Cardiac fibroblast (primary cell): ENCODE measurements at places on chromosomes 11 and 22.

DNA sequence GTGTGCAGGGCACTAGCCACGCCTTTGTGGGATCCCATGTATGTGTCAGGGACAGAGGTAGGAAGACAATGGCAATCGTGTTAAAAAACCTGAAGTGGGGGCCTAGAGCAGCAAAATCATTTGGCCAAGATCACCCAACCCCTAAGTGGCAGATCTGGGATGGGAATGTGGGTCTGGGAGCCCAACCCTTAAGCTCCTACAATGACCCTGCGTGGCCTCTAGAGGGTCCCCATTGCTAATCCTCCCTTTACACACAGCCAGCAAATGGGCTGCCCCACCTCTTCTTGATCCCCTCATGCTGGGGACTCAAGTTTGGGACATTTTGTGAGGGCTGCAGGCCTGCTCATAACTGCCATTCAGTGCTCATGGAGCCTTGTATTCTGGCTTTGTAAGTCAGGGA lies 73.2 kb upstream of the SUSD2 start:
- DNase-seq: no peak

GRCh38 chr22:48103126-48103875 lies 1340.9 kb downstream of the TBC1D22A start:
- no peak for DNase-seq

DNA sequence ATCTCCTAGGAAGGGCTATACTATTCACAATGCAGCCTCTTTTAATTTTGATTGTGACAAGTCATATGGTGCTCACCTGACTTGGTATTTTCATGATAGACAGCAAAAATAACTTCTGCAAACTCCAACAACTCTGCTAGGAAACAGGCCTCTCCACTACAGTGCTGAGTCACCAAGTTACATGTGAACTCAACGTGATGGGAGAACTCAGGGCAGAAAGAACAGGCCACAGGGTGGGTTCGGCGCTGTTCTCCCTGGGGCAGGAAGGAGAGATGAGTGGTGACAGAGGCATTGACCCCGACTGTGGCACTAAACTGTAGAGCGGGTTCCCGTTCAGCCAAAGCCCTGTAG lies 76.6 kb upstream of the UCP3 start:
- DNase-seq: no peak

DNA sequence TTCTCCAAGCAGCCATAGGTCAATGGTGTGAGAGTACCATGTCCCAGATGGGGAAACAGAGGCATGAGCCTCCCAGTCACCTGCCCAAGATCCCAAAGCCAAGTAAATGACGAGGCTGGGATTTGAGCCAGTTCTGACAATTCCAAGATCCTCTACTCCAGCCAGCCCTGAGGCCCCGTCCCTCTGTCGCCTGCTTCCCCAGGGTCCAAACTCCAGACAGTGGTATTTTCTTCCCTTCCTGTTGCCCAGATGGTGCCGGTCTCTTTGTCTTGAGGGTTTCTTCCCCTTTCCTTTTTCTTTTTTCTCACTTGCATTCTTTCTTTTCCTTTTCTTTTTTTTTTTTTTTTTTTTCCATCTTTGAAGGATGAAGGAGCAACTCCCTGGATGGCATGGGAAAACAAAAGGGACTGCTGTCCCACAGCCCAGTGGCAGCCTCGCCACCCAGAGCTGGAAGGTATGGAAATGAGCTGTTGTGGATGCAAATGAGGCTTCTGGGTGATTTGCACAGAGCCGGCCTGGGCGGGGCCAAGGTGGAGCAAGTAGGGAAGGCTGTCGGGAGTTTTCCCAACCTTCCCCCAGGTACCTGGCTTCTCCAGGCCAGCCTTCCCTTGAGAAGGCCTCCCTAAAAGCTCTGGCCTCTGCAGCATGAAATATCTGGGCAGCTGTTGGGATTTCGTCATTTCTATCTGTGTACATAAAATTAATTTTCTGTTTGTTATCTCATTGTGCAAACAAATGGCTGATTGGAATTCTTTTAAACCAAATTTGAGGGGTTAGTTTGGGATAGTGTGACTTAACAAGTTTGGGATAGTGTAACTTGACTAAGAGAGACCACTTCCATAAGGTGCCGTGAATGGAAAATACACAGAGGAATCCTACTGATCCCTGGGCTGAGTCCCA lies 146.8 kb downstream of the MN1 start:
- no peak for DNase-seq

GRCh38 chr11:15276621-15277020 lies 161.9 kb downstream of the INSC start:
- DNase-seq: peak; percentile 10

- DNase-seq: peak; percentile 97
Measured at GRCh38 chr11:57072640-57073039, 83.9 kb downstream of the OR5AK2 start.

- peak; percentile 57 for DNase-seq
Measured at GRCh38 chr11:88552379-88553062, 215.0 kb upstream of the CTSC start.

DNA sequence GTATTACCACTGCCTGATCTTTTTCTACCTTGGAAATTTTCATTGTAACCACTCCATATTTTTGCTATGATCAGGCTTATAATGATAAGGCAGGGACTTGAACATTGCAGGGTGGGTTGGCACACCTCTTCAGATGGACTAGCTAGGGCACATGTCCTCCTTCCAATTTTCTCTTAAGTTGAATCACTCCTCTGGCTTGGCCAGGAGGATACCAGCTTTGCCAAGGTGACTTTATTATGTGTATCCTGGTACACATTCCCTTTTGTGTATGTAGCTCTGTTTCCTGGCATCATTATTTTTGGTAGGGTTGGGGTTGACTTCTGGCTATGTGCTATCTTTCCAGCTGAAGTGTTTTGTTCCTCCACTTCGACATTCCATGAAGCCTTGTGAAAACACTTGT lies 8.5 kb upstream of the LDLRAD3 start:
- no peak for DNase-seq

DNA sequence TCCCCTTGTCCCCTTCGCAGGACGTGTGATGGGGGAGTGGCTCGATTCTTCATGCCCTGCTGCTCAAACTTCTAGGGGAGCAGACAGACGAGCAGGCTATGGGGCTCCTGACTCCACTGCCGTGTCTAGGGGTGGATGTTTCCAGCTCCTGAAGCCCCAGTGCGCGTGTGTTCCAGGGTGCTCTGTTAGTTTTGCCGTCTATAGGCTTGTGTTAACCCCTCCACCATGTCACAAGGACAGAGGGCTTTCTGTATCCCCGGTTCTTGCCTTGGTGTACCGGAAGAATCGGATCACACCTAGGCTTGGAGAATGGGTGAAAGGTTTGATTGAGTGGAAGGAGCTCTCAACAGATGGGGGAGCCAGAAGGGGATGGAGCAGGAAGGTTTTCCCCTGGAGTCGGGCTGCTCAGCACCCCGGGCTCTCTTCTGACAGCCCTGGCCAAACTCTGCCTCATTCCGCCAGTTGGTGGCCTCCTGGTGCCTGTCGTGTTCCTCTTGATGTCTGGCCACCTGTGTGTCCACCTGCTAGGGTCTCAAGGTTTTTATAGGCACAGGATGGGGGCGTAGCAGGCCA lies 810.7 kb downstream of the BRD1 start:
- no peak for DNase-seq
